ENCODE measurements at places on chromosomes 11 and 22.

- ATAC-seq, result no peak
Observed at GRCh38 chr11:45852712-45853101, 5.4 kb downstream of the CRY2 start.

- ATAC-seq, result peak; percentile 63
Observed at GRCh38 chr22:24758164-24758799, 16.2 kb downstream of the PIWIL3 start.

- ATAC-seq, result peak; percentile 75
Observed at GRCh38 chr22:45511847-45512261, 9.2 kb downstream of the FBLN1 start.

GRCh38 chr11:16454289-16454863 lies 98.0 kb upstream of the SOX6 start:
- no peak for ATAC-seq

DNA sequence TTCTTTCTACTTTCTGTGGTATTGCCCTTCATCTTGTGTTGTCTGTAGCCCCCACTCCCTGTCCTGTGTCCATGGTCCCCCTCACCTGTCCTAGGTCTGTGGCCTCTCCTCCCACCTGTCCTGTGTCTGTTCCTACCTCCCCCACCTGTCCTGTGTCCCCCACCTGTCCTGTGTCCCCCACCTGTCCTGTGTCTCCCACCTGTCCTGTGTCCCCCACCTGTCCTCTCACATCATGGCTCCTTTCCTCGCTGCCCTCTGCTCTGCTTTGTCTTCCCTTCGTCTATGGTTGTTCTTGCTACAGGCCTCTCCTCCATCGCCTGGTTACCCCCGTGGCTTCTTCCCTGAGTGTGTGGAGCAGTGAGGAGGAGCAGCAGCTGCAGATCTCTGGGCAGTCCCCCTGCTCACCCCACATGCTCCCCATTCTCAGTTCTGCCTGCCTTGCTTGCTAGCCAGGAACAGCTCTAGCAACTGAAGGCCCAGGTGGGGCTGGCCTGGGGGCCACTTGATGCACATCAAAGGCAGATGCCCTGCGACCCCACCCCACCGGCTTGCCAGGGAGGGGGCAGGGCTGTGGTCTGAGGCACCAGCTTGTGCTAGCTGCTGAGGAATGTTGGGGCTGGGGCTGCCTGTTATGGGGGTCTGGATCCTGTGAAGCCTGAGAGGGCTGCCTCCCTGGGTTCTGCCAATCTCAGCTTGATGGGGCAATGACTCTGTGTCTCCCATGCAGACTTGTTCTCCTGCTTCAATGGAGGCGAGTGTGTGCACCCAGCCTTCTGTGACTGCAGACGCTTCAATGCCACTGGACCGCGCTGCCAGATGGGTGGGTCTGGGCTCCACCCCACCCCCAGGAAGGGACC lies 5.6 kb downstream of the OTOG start:
- no peak for ATAC-seq

GRCh38 chr11:72782081-72782920 lies 11.5 kb downstream of the STARD10 start:
- peak; percentile 36 for ATAC-seq

DNA sequence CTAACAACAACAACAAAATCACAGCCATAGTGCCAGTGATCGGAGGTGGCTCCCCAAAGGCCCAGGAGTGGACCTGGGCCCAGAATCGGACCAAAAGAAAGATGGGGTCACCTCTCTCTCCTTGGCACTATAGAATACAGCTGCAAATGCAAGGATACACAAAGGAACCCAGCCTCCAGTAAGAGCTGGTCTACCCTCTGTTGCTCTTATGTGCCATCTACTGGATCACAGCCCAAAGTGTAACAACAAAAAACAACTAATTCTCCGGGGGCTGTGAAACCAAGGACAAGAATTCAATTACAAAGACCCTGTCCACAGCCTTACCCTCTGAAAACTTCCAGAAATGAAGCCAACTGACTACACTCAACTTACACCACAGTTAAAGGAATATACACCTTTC lies 21.6 kb downstream of the OR8G5 start:
- no peak for ATAC-seq

GRCh38 chr22:38138961-38139360 lies 28.5 kb upstream of the BAIAP2L2 start:
- no peak for ATAC-seq

- no peak for ATAC-seq
Observed at GRCh38 chr11:6640985-6641701, 14.5 kb downstream of the DCHS1 start.

- ATAC-seq, result peak; percentile 49
Observed at GRCh38 chr22:41563051-41563711, 2.4 kb downstream of the CSDC2 start.

- no peak for ATAC-seq
Observed at GRCh38 chr11:74506823-74507222, 13.3 kb upstream of the LIPT2 start.

- ATAC-seq, result peak; percentile 62
Observed at GRCh38 chr11:77560605-77561004, 29.1 kb upstream of the AQP11 start.
